ENCODE measurements at places on chromosomes 11 and 22. TPM values are rescaled to one million over a fixed set of nuclear protein-coding genes. Genes with fewer than 3 reads are reported as not detected.

DNA sequence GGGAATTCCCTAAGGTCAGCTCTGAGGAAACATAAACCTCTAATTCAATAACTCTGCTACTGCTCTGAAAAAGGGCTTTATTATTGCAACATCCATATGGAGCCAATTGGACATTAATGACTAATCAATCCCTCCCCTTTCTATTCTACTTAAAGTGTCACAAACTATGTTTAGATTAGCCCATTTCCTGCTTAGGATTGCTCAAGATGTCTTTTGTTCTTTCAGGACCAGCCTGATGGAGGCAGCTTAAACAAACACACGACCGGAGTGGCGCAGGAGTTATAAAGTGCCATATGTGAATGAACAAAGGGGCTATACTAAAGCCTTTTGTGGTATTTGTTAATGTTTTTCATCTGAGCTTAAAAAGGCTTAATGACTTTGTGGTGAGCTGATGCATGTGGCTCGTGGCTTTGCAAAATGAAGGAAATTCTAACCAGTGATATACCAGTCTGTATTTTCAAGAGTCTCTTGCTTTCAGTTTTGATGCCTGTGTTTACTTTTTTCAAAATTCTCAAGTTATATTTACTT is 354.4 kb downstream of the SOX6 start:
- peaks cover 23% of the 10 kb centered on the region for H3K4me1 ChIP-seq
- no peaks in the 10 kb centered on the region for H3K36me3 ChIP-seq
- no peaks in the 10 kb centered on the region for H3K27me3 ChIP-seq
- H3K4me3 ChIP-seq = no peak overlapping the region

GRCh38 chr11:66070604-66071380 is 720 bp downstream of the PACS1 start:
- DNase-seq = peak; percentile 65
- peak overlapping the region; percentile 99 for H3K27ac ChIP-seq
- no peaks in the 10 kb centered on the region for H3K27me3 ChIP-seq
- H3K4me3 ChIP-seq = peak overlapping the region; percentile 99

DNA sequence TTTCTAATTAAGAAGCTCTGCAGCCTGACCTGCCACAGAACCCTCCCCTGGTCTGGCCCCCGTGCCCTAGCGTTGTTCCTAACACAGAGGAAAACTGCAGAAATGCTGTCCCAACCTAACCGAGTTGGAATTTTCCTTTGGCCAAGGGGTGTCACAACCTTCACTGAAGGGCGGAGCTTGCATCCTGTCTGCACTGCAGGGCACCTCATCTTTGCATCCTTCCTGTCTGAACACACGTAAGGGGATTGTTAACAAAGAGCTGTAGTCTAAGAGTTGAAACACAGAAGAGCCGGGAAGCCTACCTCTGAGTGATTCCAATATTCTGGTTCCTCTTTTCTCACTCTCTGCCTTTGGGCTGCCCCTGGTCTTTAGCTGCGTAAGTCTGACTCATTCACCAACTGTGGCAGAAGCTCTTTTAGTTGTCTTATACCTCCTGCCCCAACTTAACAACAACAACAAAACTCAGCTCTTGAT is 1.6 kb downstream of the DIXDC1 start:
- H3K27ac ChIP-seq = peak overlapping the region; percentile 82
- H3K4me1 ChIP-seq = peaks cover 63% of the 10 kb centered on the region
- H3K4me3 ChIP-seq = no peak overlapping the region
- DNase-seq = no peak
- no peaks in the 10 kb centered on the region for H3K36me3 ChIP-seq

GRCh38 chr11:62139526-62140303 is 15.9 kb downstream of the INCENP start:
- DNase-seq = no peak
- H3K27ac ChIP-seq = no peak overlapping the region
- H3K4me1 ChIP-seq = no peaks in the 10 kb centered on the region

GRCh38 chr11:64367931-64368672 is 9.1 kb downstream of the RPS6KA4 start:
- H3K4me3 ChIP-seq = no peak overlapping the region
- no peaks in the 10 kb centered on the region for H3K27me3 ChIP-seq
- H3K4me1 ChIP-seq = no peaks in the 10 kb centered on the region

GRCh38 chr11:75155570-75156422 is 4.9 kb downstream of the SLCO2B1 start:
- no peak overlapping the region for H3K4me3 ChIP-seq
- no peak overlapping the region for H3K27ac ChIP-seq
- no peaks in the 10 kb centered on the region for H3K27me3 ChIP-seq
- peak; percentile 69 for DNase-seq
- peaks cover 66% of the 10 kb centered on the region for H3K4me1 ChIP-seq

DNA sequence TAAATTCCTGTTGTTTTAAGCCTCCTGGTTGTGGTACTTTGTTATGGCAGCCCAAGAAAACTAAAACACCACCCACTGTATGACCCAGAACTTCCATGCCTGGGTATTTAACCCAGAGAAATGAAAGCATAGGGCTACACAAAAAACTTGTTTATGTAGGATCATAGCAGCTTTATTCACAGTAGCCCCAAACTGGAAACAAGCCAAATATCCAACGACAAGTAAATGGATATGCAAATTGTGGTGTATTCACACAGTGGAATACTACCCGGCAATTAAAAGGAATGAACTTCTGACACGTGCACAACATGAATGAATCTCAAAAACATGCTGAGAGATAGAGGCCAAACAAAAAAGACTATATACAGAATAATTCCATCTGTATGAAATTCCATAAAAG is 62.2 kb upstream of the NAV2 start:
- no peak overlapping the region for H3K4me3 ChIP-seq
- peaks cover 3% of the 10 kb centered on the region for H3K4me1 ChIP-seq
- no peaks in the 10 kb centered on the region for H3K36me3 ChIP-seq
- H3K27ac ChIP-seq = no peak overlapping the region

GRCh38 chr11:135069890-135070289 is 657.8 kb upstream of the B3GAT1 start:
- no peak for DNase-seq
- H3K36me3 ChIP-seq = no peaks in the 10 kb centered on the region
- H3K4me3 ChIP-seq = no peak overlapping the region
- H3K27ac ChIP-seq = no peak overlapping the region
- H3K4me1 ChIP-seq = no peaks in the 10 kb centered on the region

- no peaks in the 10 kb centered on the region for H3K27me3 ChIP-seq
- H3K4me1 ChIP-seq = no peaks in the 10 kb centered on the region
- H3K4me3 ChIP-seq = no peak overlapping the region
- H3K36me3 ChIP-seq = no peaks in the 10 kb centered on the region
- no peak overlapping the region for H3K27ac ChIP-seq
These were observed 241.4 kb downstream of the BRD1 start for GRCh38 chr22:49586244-49586748.

IFITM10 gene
- 0.72 TPM for total RNA-seq

MMP8 gene
- total RNA-seq = 1.8 TPM

INPP5J gene
- 11.1 TPM for total RNA-seq

TEX12 gene
- total RNA-seq = not detected

TPH1 gene
- 6.8 TPM for total RNA-seq

TMEM121B gene
- total RNA-seq = not detected

NUP160 gene
- total RNA-seq = 21.6 TPM

UCP3 gene
- total RNA-seq = 28.0 TPM
